ENCODE measurements at places on chromosomes 7 and 10.

DNA sequence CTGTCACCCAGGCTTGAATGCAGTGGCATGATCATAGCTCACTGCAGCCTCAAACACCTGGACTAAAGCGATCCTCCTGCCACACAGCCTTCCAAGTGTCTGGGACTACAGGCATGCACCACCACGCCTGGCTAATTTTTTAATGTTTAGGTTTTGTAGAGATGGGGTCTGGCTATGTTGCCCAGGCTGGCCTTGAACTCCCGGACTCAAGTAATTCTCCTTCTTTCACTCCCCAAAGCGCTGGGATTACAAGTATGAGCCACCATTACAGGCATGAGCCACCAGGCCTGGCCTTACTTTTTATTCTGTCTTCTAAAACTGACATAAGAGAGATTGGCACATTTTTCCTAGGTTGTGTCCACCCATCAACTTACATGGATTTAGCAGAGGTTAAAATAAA lies 33.3 kb downstream of the TACC2 start:
- DNase-seq = no peak

DNA sequence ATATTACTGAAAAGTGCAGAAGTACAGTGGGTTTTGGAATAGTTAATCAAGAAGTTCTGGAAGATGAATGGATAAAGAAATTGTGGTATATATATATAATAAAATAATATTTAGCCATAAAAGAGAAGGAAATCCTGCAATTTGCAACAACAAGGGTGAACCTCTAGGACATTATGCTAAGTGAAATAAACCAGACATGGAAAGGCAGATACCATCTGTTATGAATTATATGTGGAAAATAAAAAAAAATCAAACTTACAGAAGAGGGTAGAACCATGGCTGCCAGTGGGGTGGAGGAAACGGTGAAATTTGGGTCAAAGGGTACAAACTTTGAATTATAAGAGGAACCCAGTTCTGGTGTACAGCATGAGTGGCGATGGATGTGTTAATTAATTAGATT lies 162.6 kb downstream of the BICC1 start:
- DNase-seq = no peak

GRCh38 chr7:137936509-137937201 lies 65.2 kb downstream of the CREB3L2 start:
- DNase-seq = no peak

- no peak for DNase-seq
Measured at GRCh38 chr7:138468244-138469123, 8.4 kb downstream of the TRIM24 start.

Data from stimulated activated CD8-positive, alpha-beta memory T cell treated with anti-CD3 and anti-CD28 coated beads, Interleukin-2, amount 100 ng/mL, for 1 hour (primary cell).